ENCODE measurements at places on chromosomes 3 and 15.

DNA sequence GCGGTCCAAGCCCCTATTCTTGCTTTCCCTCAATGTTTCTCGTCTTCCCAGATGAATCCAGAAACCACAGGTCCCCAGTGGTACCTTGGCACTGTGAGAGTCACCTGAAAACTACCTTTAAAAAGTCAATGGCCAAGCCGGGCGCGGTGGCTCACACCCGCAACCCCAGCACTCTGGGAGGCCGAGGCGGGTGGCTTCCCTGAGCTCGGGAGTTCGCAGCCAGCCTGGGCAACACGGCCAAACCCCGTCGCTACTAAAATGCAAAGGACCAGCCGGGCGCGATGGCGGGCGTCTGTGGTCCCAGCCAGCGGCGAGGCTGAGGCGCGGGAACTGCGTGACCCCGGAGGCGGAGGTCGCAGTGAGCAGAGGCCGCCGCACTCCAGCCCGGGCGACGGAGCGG lies 285.9 kb downstream of the CHL1 start:
- DNase-seq: no peak

GRCh38 chr3:73530022-73530396 lies 94.7 kb downstream of the PDZRN3 start:
- no peak for DNase-seq

DNA sequence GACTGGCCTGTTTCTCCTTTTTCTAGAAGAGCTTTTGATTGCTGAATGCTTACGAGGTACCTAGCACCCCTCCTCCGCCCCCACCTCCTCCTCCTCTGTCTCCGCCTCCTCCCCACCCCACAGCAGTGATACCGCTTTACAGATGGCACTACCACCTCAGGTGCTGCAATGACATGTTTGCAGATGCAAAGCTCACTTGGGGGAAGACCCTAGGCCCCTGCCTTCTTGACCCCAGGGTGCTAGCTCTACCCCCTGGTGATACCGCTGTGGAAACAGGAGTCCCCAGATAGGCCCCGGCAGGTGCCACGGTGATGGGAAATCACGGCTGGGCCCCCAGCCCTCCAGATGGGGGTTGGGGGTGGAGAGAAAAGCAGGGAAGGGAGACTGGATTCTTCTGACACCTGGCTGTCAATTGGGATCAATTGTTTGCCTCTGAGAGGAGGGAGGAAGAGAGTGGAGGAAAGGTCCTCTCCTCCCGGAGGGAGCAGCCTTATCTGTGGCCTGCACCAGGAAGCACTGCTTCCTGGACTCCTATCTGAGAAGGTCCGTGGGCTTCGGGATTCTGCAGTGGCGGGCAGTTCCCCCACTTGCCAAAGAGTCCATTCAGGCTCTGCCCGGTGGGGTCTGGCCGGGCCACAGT lies 37.6 kb downstream of the DNASE1L3 start:
- DNase-seq: no peak

DNA sequence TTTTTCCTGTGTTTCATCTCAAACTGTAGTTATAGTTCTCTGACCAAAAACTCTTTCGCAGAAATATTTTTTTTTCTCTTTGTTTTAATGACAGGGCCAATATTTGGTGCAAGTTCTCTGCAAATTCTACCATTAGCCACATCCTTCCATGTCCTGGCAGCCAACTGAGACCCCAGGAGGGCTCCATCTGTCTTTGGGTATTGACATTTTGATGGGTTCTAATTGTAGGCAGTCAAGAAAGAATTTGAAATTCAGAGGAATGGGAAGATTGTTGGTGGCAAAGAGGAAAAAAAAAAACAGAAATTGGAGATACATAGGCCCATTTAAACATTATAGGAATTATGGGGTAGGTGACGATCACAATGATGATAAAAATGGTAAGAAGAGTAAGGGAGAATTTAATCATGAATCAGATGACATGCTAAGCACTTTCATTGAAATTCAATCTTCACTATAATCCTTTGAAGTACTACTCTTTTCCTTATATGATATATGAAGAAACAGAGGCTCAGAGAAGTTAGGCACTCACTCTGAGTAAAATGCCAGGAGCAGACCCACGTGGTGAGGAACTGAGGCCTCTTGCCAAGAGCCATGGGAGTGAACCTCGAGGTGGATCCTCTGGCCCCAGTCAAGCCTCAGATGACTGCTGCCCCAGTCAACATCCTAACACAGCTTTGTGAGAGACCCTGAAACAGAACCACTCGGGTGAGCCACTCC lies 151.4 kb downstream of the PDZRN3 start:
- DNase-seq: no peak

DNA sequence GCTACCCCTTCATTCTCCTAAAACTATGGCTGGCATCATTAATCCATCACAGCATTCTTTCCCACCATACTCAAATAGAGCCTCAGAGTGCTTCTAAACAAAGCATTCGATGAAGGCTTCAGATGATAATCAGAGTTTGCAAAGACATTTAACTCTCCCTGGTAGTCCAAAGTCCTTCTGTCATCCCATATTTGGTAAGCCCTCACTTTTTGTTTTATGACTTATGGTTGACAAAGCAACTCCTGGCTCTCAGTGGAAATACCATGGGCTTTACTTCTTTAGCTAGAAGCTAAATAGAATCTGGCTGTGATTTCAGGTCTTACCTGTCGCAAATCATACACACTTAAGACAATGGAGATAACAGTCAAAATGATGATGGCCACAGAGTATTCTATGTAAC lies 27.8 kb downstream of the ATP13A5 start:
- DNase-seq: no peak

DNA sequence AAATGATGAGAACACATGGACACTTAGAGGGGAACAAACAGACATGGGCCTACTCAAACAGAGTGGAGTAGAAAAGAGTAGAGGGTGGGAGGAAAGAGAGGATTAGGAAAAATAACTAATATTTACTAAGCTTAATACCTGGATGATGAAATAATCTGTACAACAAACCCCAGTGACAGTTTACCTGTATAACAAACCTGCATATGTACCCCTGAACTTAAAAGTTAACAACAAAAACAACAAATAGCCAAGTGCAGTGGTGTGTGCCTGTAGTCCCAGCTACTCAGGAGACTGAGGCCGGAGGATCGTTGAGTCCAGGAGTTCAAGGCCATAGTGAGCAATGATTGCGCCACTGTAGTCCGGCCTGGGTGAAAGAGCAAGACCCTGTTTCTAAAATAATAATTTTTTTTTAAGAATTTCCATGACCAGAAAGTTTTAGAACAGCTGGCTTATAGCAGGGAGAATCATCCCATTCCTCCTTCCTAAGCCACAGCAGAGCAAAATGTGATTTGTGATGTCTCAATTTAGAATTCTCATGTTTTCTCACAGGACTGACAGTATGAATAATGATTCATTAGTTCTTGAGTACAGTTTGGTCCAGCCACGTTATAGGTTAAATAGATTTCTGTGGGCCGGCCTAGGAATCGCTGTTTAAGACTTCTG lies 150.0 kb downstream of the ZNF609 start:
- no peak for DNase-seq
